PC-3 (cell line): ENCODE measurements at places on chromosomes 4 and X. TPM values are rescaled to one million over a fixed set of nuclear protein-coding genes. Genes with fewer than 3 reads are reported as not detected.

- DNase-seq = peak; percentile 19
Measured at GRCh38 chrX:154986826-154987575, 35.5 kb downstream of the F8 start.

GRCh38 chr4:177434667-177435066 lies 7.6 kb downstream of the AGA start:
- DNase-seq = no peak

Gene MID1
- total RNA-seq = 21.9 and 24.6 TPM in 2 replicates

- DNase-seq = no peak
Measured at GRCh38 chrX:18861511-18861910, 122.4 kb downstream of the PHKA2 start.

- no peak for DNase-seq
Measured at GRCh38 chr4:102141842-102142241, 203.4 kb downstream of the SLC39A8 start.

DNA sequence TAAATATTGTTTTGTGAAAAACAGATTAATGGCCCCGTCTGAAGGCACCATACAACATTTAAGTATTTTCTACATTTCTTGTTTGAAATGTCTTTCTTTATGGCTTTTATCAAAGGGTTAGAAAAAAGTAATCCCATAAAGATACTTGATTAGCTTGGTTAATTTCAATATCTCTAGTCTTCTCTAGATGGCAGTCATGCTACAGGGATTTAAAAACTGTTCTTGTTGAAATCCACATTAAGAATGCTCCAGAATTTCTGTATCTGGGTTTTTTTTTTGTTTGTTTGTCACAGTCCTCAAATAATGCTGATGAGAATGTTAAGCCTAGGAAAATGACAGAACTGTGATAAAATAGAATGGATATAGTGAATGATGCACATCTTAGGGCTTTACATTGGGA lies 109.0 kb upstream of the AADAT start:
- peak; percentile 37 for DNase-seq

- peak; percentile 54 for DNase-seq
Measured at GRCh38 chr4:131001371-131001770, 1905.4 kb downstream of the C4orf33 start.
